ENCODE measurements at places on chromosomes 3 and 15. TPM values are rescaled to one million over a fixed set of nuclear protein-coding genes. Genes with fewer than 3 reads are reported as not detected.
A peak's percentile ranks its signal among the peaks of the same experiment; 100 is the strongest.

DNA sequence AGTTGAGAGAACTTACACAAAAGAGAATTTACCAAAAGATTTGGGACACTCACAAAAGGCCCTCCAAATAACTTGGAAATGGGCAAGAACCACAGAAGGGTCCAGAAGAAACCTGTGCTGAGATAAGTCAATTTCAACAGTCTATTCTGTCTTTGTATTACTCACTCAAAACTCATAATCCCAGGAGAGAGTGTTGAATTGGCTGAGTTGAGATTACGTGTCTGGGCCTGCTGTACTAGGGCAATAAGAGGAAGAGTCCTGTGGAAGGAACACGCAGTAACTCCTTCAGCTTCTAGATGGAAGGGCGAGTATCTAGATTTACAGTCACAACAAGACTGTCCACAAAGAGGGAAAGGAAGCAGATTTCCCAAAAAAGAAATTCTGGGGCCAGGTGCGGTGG is 42.5 kb upstream of the DYNC1LI1 start:
- DNase-seq: no peak

- DNase-seq: no peak
Measured at GRCh38 chr15:70355275-70355795, 257.6 kb upstream of the TLE3 start.

- DNase-seq: no peak
Measured at GRCh38 chr15:40999190-40999589, 45.9 kb downstream of the CHAC1 start.

- no peak for DNase-seq
Measured at GRCh38 chr3:156763386-156763785, 62.8 kb upstream of the LEKR1 start.

GRCh38 chr15:99105514-99106341 is 848 bp downstream of the SYNM start:
- DNase-seq: peak; percentile 41

DNA sequence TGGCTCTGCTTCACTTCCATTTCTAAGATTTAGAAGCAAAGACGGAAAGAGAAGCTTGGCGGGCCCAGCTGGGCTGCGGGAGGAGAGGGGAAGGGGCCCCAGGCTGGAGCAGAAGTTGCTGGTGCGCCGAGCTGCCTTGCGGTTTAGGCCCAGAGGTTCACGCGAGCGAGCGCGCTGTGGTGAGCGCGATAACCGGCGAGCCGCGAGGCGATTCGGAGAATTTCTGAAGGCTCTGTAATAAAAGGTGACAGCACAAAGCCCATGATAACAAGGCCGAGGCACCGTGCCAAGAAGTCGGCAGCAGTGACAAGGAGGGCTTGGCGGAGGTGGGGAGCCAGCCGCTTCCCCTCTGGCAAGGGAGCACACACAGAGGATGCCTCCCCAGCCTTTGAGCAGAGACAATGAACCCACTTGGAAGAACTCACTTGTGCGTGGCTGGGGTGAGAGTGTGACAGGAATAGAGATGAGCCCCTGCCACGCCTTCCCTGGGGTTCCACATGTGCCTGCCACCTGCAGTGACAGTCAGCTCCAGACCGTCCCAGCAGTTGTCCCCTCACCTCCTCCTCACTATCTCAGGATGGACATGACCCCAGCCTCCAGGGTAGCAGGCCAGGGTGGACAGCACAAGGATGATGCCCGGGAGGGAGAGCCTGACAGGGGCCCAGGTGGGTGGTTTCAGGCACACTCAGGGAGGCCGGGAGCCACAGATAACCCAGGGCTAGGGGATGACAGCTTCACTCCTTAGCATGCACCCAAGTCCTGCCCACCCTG is 315.2 kb downstream of the UACA start:
- peak; percentile 54 for DNase-seq

DNA sequence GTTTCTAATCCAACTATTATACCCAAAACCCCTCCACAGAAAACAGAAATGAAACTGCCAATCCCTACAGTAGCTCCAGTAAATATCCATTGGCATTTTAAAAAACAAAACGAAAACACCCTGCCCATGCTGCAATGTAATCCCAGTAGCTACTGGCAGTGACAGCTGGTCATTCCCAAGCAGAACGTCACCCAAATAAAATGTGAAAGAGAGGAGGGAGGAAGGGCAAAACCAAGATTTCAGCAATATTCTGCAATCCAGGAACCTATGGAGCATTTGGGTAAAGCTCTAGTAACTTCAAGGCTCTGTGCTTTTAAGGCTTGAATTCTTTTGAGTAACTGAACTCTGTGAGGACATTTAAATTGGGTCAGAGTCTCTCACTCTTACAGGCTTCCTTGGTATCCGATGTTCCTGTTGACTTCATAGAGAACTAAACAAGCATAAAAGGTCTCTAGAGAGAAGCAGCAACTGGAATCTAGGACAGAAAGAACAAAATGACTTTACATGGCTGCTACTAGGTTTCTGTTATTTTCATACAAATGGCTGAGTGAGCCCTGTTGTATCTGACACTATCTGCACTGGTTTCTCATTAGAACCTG is 136.2 kb downstream of the TNIK start:
- DNase-seq: no peak

DNA sequence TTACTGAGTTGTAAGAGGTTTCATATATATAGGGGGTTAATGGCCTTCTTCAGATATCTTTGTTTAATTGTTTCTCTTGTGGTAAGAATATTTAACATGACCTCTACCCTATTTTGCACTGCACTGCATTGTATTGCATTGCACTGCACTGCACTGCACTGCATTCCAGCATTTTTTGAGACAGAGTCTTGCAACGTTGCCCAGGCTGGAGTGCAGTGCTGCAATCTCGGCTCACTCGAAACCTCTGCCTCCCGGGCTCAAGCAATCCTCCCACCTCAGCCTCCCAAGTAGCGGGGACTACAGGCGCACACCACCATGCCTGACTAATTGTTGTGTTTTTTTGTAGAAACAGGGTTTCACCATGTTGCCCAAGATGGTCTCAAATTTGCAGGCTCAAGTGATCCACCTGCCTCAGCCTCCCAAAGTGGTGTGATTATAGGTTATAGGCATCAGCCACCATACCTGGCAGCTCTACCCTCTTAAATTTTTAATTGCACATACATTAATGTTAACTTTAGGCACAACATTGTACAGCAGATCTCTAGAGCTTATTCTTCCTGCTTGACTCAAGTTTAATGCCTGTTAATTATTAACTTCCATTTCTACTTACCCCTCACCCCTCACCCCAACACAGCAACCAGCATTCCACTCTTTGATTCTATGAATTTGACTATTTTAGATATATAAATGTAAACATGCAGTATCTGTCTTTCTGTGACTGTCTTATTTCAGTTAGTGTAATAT is 38.4 kb downstream of the NEDD4 start:
- no peak for DNase-seq

DNA sequence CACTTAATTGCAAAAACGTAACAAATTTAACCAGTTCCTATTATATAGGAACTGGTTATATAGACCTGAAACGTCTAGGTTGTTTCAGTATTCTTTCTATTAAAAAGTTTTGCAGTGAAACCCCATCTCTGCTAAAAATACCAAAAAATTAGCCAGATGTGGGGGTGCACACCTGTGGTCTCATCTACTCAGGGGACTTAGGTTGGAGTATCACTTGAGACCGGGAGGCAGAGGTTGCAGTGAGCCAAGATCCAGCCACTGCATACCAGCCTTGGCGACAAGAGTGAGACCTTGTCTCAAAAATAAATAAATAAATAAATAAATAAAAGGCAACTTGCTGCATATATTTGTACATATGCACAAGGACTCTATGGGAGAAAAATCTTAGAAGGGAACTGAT is 387.0 kb downstream of the TUSC7 start:
- no peak for DNase-seq

GRCh38 chr3:147185781-147186180 is 220.6 kb downstream of the ZIC4 start:
- no peak for DNase-seq

DNA sequence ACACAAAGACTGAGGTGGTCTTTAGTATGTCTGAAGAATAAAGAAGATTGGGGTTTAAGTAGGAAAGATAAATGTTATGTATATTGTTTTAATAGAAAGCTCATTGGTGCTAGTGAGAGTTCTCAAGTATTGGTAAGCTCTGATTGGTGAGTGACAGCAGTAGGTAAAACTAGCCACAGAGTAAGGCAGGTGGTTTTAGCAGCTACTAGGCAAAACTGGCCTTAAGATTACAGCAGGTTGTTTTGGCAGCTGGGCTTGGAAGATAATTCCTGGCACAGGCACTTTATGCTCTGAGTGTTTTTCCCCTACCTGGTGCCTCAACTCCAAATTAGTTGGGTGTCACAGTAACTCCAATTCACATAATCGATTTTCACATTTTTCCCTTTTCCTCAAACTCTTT is 66.3 kb downstream of the STAG1 start:
- DNase-seq: no peak

GRCh38 chr3:66023738-66024385 is 14.9 kb downstream of the MAGI1 start:
- no peak for DNase-seq

DNA sequence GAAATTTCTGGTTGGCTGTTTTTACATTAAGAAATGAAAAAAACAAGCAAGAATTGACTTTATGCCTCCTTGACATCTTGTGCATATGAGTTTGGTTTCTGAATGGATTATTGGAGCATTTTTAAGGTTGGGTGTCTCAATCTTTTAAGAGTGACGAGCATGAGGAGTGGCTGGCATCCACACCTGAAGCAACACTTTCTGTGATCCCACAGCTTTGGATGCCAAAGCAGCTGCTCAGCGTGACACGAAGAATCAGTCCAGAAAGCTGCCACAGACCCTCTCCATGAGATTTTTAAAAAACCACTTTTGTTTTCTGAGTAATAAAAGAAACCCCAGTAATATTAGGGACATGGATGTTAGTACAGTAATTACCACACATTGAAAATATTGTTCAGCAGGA is 154.5 kb downstream of the KLF13 start:
- DNase-seq: no peak

DNA sequence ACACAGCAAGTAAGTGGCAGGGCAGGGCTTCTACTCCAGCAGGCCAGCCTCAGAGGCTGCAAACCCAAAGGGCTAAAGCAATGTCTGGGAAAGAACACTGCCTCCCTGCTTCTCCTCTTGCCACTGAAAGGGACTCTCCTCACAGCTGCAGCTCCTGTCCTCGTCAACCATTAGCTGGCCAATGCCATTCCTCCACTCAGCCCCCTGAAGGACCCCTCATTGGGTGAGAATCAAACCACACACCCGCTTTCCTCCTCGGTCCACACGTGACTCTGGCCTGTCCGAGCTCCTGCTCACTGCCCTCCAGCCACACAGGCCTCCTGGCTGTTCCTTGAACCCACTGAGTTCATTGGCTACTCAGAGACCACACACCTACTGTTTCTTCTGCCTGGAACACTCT is 253.7 kb upstream of the TLE3 start:
- no peak for DNase-seq

- DNase-seq: no peak
Measured at GRCh38 chr3:68997887-68998286, 15.6 kb downstream of the EOGT start.

GRCh38 chr3:148246291-148246923 is 451.3 kb upstream of the AGTR1 start:
- DNase-seq: no peak

DNA sequence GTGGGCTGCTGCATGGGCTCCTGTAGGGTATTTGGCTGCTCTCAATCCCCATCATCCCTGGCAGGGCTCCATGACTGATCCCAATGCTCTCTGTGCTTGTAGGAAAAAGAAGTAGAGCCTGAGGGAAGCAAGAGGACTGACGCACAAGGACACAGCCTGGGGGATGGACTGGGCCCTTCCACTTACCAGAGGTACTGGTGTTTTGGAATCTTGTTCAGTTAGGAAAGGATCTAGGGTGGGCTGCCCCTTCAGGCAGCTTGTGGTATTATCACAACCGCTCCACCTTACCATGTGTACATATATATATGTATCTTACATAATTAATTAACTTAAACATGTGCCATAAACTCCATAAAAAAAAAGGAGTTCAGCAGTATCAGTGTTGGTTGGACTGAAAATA is 1.3 kb downstream of the SLC28A2 start:
- DNase-seq: no peak

- DNase-seq: no peak
Measured at GRCh38 chr15:101167411-101167752, 84.5 kb downstream of the CHSY1 start.

The SLC12A1 gene
- not detected for total RNA-seq

The CYB561D2 gene
- total RNA-seq: 35.3 TPM

The BRPF1 gene
- 51.3 TPM for total RNA-seq

The MST1R gene
- total RNA-seq: 4.1 TPM

The ERICH6 gene
- 0.81 TPM for total RNA-seq

The TMEM41A gene
- total RNA-seq: 19.7 TPM

The BOC gene
- not detected for total RNA-seq

The MINAR1 gene
- 0.55 TPM for total RNA-seq

The IRAK2 gene
- 1.9 TPM for total RNA-seq

The SCN5A gene
- total RNA-seq: not detected

The RTP1 gene
- total RNA-seq: not detected

The IP6K2 gene
- total RNA-seq: 56.6 TPM

The STXBP5L gene
- total RNA-seq: not detected

Measured in activated CD4-positive, alpha-beta T cell treated with anti-CD3 and anti-CD28 coated beads, Interleukin-2, amount 10 ng/mL, durations not matched to agents 7 days and 5 days (primary cell).